ENCODE measurements at places on chromosomes 5 and 9.

- DNase-seq: peak; percentile 56
These were observed 347.8 kb downstream of the TRIM32 start for GRCh38 chr9:117034866-117035265.

DNA sequence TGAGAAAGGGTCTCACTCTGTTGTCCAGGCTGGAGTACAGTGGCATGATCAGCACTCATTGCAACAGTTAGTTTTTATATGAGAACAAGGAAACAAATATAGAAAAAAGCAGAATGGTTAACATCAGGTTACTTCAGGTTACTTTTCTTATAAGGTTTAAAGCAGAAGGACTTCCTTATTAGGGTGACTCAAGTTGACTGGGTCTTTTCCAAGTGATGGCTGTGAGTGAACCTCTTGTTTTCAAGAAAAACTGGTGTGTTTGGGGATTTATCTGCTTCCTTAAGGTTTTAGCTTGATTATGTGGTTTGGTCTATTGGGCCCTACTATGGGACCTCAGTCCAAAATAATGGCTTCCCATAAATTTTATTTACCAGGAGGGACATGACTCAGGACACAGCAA is 99.2 kb downstream of the ARRDC3 start:
- DNase-seq: no peak

DNA sequence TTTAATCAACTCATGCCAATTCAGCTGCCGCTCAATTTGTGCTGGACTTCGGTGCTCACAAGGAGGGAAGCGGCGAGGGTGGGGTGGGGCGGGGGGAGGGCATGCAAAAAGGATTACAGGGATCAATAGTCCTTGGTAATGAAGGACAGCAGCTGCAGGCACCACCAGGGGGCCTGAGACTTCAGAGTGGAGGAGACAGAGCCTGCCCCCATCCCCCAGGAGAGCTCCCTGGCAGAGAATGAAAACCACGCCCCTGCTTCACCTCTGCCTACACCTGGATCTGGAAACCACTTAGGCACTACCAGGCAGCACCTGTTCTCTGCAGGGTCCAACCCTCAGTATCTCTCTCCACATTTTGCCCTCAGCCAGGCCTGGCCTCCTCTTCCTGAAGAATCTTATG is 155.6 kb downstream of the TRIM32 start:
- no peak for DNase-seq

DNA sequence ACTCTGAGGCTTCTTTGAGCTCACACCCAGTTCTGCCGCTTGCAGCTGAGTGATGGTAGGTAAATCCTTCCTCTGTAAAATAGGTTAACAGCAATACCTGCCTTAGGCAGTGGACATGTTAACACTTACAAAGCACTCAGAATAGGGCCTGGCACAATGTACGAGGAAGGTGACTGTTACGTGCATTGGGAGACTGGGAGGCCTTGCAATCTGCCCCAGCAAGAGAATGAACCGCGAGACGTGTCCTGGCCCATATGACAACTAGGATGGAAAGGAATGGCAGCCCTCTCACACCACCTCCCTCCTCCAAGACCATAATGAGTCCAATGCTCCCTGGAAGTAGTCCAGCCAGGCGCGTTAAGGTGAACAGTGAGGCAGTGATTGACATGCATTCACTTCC is 23.1 kb upstream of the AKNA start:
- no peak for DNase-seq

- DNase-seq: peak; percentile 62
These were observed at the start of gene PTPDC1 for GRCh38 chr9:94084314-94084713. TSS of gene PTPDC1 (plus strand) at chr9:94084464. CDS start at chr9:94084531, 67 bp downstream.

GRCh38 chr5:65803699-65804391 is 81.8 kb downstream of the NLN start:
- no peak for DNase-seq

- no peak for DNase-seq
These were observed 296.7 kb upstream of the PANK3 start for GRCh38 chr5:168875832-168876231.

- DNase-seq: no peak
These were observed 87.9 kb upstream of the TRIO start for GRCh38 chr5:14054965-14055963.

- DNase-seq: no peak
These were observed 3.2 kb downstream of the SURF2 start for GRCh38 chr9:133359399-133360175.

- no peak for DNase-seq
These were observed 719 bp upstream of the ISCA1 start for GRCh38 chr9:86282979-86283535.

GRCh38 chr9:28086881-28087280 is 513.6 kb upstream of the C9orf72 start:
- DNase-seq: no peak

DNA sequence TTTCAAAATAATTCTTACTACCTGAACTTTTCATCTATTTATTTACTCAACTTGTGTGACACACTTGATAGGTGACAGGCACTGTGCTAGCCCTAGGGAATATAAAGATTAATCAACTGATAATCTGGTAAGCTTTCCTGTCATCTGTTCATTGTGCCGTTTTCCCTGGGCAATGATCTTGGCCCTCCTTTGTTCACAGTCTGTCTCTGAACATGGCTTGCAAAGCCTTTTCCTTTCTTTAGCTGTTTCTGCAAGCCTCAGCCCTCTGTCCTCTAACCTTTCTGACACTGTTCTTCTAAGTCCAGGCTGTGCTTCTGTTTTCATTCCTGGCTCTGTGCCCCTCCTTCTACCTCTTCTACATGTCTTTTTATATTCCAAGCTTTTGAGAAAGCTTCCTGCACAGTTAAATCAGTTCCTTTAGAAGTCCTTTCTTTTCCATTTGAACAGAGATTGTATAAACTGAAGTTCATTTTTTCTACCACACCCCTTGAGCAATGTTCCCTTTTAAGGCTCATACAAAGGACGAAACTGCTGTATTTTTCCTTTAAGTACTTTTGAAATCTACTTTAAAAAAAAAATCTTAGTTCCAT is 803.0 kb upstream of the ZNF608 start:
- DNase-seq: no peak

- no peak for DNase-seq
These were observed 25.8 kb downstream of the NOTCH1 start for GRCh38 chr9:136520053-136520540.

DNA sequence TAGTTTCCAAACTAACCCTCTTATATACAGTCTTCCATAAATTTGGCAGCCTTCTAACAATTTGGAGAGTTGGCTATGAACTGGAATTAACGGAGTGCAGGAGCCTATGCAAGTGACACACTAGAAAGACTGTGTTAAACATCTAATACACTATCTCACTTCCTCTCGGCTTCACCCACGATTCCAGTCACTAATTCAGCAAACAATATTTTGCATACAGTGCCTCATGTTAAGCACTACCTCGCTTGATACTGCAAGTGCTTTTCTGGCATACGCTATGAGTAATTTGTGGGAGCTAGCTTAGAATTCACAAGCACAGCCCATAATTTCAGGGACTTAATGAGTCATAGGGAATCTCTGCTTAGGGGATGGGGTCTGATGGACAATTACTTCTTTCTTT is 102.5 kb downstream of the ST8SIA4 start:
- no peak for DNase-seq

- no peak for DNase-seq
These were observed 46.4 kb upstream of the ALDH1B1 start for GRCh38 chr9:38345851-38346755.

DNA sequence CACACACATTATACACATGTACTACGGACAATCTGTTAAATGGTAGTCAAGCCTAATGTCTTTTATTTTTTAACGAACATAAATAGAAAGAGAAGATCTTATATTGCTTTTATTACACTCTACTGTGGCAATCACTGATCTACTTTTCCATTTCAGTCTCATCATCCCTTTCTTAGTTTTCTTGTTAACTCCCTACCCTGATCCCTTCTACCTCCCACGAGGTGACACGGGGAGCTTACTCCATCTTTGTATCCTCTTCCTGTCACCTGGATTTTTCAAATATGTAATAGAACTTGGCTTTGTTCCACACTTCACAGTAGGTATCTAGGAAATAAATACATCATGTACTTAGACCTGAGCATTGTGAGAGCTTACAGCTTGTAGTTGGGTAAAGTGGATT is 211.0 kb downstream of the PIK3R1 start:
- no peak for DNase-seq

GRCh38 chr5:100551183-100551582 is 16.0 kb downstream of the FAM174A start:
- no peak for DNase-seq

GRCh38 chr9:116323012-116323411 is 169.4 kb downstream of the PAPPA start:
- peak; percentile 67 for DNase-seq

- DNase-seq: no peak
These were observed 68.3 kb downstream of the SERINC5 start for GRCh38 chr5:80187421-80188090.

- DNase-seq: no peak
These were observed 24.7 kb upstream of the TNFSF15 start for GRCh38 chr9:114830546-114830945.

- no peak for DNase-seq
These were observed 86.6 kb downstream of the VAV2 start for GRCh38 chr9:133905493-133905892.

DNA sequence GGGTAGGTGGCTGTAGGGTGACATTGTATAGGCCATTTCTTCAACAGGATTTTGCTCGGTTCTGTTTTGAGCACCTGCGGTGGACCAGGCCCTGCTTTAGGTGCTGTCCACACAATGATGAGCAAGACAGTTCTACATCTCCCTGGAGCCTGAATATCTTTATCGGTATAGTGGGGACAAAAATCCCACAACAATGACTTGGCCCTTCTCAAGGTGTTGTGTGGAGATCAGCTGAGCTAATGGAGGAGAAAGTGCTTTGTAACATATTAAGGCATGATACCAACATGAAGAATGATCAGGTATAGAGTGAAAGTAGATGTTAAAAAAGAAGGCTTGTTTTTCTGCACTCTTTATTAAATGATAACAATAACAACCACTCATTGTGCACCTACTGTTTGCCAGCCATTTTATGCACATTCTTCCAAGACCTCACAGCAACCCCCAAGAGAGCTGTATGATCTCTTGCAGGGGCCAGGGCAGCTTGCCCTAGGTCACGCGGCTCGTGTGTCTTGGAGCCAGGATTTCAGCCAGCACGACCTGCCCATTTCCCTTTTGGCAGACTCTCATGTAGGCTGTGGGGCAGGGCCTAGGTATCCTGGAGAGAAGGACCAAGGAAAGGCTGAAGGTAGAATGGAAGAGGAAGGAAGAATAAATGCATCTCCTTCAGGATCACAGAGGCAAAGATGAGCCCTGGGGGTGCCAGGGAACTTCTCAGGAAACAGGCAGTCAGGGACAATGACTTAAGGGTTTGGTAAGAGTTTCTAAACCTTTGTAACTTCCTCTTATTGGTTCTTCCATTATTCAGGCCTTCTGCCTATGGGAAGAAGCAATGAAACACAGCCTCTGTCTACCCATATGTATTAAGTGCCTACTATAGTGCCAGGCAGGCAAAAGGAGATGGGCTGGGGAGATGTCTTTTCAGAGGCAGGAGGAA is 50.0 kb upstream of the PPARGC1B start:
- no peak for DNase-seq

GRCh38 chr5:462051-462481 is 19.1 kb downstream of the EXOC3 start:
- no peak for DNase-seq

DNA sequence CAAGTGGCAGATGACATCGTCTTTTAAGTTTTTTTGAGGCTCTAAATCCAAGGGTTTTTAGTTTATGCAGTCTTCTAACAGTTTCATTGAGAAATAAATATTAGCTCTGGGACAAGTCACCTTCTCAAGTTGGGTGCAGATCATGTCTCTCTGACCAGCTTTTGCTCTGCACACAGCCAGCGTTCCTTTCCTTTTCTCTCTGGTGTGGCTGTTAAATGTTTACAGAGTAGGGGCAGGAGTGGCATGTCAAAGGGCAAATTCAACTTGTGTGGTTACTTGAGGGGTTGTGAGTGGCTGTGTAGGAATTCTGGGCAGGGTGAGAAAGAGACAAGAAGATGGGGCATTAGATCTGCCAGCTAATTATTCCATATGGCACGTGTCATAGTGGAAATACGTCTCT is 187.5 kb upstream of the HMHB1 start:
- DNase-seq: no peak

DNA sequence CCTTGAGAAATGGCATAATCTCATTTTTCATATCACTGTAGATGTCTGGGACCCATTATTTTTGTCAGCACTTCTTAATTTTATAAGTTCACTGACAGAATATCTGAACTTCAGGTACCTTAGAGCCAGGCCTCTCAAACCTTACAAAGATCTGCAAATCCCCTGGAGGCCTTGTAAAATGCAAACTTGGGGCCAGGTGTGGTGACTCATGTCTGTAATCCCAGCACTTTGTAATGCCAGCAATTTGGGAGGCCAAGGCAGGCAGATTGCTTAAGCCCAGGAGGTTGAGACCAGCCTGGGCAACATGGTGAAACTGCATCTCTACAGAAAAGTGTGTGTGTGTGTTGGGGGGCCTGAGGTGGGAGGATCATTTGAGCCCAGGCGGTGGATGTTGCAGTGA is 30.8 kb downstream of the RASGRF2 start:
- DNase-seq: no peak

GRCh38 chr5:103259705-103260355 is 1.3 kb downstream of the MACIR start:
- no peak for DNase-seq

GRCh38 chr5:57179262-57180200 is 5.7 kb downstream of the GPBP1 start:
- DNase-seq: no peak

DNA sequence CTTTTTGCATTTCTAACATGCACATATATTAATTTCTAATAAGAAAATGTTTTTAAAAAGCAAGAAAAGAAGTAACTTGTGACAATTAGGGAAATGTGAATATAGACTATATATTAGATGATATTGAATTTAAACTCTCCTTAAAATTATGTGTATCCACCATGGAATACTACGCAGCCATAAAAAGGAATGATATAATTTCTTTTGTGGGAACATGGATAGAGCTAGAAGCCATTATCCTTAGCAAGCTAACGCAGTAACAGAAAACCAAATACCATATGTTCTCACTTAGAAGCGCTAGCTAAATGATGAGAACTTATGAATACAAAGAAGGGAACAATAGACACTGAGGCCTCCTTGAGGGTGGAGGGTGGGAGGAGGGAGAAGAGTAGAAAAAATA is 23.8 kb upstream of the AP3B1 start:
- DNase-seq: no peak

GRCh38 chr5:24325306-24325832 is 319.4 kb downstream of the CDH10 start:
- DNase-seq: no peak

DNA sequence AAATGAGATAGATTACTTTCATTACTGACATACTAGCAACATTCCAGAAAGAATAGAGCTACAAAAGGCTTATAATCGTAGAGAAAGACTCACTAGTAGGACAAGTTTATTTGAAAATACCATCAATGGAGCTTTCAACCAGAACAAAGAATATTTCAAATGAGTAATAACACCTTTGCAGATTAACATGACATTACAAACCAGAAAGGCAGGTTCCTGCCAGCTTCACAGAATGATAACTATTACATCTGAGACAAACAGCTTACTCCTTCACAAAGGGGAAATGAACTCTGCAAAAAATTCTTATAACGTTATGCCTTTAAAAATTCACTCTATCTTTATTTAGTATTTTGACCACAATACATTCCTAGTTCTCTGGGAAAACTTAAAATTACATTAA is 103.1 kb downstream of the EPB41L4A start:
- no peak for DNase-seq

- no peak for DNase-seq
These were observed 374.2 kb upstream of the TYRP1 start for GRCh38 chr9:12318732-12319685.

Measured in neuronal stem cell (in vitro differentiated cells).